ENCODE measurements at places on chromosomes 7 and 10.

GRCh38 chr7:120864141-120864900 is 6.4 kb upstream of the TSPAN12 start:
- DNase-seq = no peak

GRCh38 chr7:80771523-80771922 is 133.1 kb downstream of the CD36 start:
- no peak for DNase-seq

- DNase-seq = no peak
Measured at GRCh38 chr7:111960984-111961383, 245.2 kb downstream of the DOCK4 start.

- no peak for DNase-seq
Measured at GRCh38 chr10:113304726-113305125, 248.1 kb upstream of the HABP2 start.

DNA sequence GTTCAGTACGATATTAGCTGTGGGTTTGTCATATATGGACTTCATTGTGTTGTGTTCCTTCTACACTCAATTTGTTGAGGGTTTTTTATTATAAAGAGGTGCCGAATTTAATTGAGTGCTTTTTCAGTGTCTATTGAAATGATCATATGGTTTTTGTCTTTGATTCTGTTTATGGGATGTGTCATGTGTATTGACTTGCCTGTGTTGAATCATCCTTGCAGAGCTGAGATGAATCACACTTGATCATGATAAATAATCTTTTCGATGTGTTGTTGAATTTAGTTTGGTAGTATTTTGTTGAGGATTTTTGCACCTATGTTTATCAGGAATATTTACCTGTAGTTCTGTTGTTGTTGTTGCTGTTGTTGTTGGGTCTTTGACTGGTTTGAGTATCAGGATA is 39.8 kb downstream of the ATOH7 start:
- no peak for DNase-seq

DNA sequence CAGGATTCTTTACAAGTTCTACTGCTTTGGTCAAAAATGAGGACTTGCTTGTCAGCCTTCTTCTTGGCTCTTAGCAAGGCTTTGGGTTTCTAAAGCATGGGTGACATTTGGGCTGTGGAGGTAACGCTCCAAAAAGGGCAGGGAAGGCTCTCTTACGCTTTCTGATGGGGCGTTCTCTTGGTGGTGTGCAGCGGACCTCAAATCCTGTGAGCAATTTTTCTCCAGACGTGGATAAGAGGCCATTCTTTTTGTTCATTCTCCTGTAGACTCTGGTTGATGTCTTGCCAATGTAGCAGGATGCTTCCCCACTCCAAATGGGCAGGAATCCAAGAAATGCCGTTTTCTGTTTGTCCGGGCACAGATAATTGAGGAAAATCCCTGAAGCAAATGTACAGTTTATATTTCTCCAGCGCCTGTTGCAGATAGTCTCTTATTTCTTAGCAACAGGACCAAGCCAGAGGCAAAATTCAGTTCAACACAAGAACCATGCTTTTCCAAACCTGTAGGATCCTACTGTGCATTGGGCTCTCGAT is 138.4 kb upstream of the NFE2L3 start:
- no peak for DNase-seq
